ENCODE measurements at places on chromosomes 13 and 19.
A peak's percentile ranks its signal among the peaks of the same experiment; 100 is the strongest.

- no peak overlapping the region for H3K27ac ChIP-seq
- no peaks in the 10 kb centered on the region for H3K36me3 ChIP-seq
Observed at GRCh38 chr19:5138606-5139582, 170.0 kb downstream of the KDM4B start.

DNA sequence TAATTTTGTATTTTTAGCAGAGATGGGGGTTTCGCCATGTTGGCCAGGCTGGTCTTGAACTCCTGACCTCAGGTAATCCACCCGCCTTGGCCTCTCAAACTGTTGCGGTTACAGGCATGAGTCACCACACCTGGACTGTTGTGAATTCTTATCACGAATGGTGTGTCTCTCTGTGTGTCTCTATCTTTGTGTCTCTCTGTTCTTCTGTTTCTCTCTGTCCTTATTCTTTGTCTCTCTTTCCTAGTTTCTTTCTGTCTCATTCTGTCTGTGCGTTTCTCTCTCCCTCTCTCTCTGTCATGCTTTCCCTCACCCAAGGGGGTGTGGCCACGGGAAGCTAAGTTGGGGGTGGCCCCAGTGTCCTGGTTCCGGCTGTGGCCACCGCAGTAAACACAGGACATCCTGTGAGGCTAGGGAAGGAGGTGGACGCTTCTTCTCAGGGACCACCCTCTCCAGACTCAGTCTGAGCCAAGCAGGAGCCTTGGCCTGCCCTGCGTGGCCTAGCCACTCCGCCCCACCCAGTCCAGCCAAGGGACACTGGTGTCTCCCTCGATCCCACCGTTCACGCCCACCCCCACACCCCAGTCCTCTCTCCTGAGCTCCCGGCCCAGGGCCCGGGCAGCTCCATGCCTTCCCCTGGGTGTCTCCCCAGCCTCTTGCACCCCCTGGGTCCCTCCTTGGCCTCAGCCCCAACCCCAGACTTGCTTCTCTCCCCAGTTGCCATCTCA is 3.9 kb upstream of the PRX start:
- H3K27me3 ChIP-seq: no peaks in the 10 kb centered on the region
- H3K27ac ChIP-seq: peak overlapping the region; percentile 83
- H3K4me3 ChIP-seq: no peak overlapping the region
- H3K36me3 ChIP-seq: peaks cover 2% of the 10 kb centered on the region

- no peaks in the 10 kb centered on the region for H3K36me3 ChIP-seq
- peak; percentile 82 for DNase-seq
- peak overlapping the region; percentile 72 for H3K27ac ChIP-seq
Observed at GRCh38 chr19:44796701-44797115, 12.2 kb upstream of the BCAM start.

- no peak overlapping the region for H3K4me3 ChIP-seq
- no peak for DNase-seq
- no peaks in the 10 kb centered on the region for H3K36me3 ChIP-seq
- no peaks in the 10 kb centered on the region for H3K27me3 ChIP-seq
Observed at GRCh38 chr13:110323172-110323891, 16.2 kb downstream of the COL4A2 start.

DNA sequence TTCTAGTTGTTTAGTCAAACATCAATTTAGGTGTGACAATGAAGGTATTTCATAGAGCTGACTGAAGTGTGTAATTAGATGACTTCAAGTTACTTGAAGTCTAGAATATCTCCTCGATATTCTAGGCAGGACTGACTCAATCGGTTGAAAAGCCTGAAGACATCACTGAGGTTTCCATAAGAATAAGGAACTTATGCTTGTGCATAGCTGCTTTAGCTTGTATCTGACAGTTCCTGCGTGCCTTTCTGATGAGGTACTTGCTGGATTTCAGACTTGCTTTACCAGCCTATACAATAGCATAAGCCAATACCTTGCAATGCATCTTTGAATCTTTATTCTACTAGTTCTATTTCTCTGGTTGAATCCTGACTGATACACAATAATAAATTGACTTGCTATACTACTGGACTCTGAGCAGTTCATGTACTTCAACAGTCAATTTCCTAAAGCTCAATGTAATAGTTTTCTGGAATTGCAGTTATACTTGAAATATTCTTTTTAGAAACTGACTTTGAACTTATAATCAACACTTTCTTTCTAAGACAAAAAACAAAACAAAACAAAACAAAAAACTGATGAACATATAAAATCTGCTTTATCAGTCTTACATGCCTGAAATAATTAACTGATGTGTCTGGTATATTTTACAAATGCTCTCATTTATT is 1534.8 kb downstream of the SLITRK5 start:
- no peak overlapping the region for H3K4me3 ChIP-seq
- H3K36me3 ChIP-seq: no peaks in the 10 kb centered on the region
- H3K4me1 ChIP-seq: no peaks in the 10 kb centered on the region
- no peak overlapping the region for H3K27ac ChIP-seq

DNA sequence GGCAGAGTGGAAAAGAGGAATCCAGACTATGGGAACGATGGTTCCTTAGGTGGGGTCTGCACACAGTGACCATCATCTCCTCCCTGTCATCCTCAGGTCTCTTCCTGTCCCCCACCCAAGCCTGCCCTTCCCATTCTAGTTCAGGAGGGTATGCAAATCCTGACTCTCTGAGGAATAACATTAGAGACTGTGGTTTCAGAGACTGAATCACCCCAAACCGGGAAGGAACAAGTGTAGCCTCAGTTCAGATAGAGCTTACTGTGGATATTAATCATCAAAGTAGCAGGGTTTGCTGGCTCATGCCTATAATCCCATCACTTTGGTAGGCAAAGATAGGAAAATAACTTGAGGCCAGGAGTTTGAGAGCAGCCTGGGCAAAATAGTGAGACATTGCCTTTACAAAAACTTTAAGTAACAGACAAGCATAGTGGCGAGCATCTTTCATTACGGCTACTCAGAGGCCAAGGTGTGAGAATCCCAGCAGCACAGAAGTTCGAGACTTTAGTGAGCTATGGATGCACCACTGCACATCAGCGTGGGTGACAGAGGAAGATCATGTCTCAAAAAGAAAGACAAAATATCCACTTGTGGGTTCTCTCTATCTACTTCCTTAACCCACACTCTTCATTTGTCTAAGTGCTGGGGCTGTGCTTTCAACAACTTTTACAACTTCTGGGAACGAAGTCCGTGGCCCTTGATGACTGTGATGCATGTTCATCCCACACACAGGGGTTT is 19.3 kb upstream of the LGALS13 start:
- H3K27me3 ChIP-seq: peaks cover 24% of the 10 kb centered on the region
- H3K36me3 ChIP-seq: no peaks in the 10 kb centered on the region
- no peak for DNase-seq
- no peak overlapping the region for H3K4me3 ChIP-seq

- no peaks in the 10 kb centered on the region for H3K4me1 ChIP-seq
- no peaks in the 10 kb centered on the region for H3K36me3 ChIP-seq
- no peak for DNase-seq
Observed at GRCh38 chr19:9962623-9963290, 26.4 kb upstream of the OLFM2 start.

- no peak for DNase-seq
- no peaks in the 10 kb centered on the region for H3K27me3 ChIP-seq
- no peaks in the 10 kb centered on the region for H3K36me3 ChIP-seq
- no peak overlapping the region for H3K27ac ChIP-seq
Observed at GRCh38 chr13:104740641-104741222, 1674.5 kb upstream of the SLC10A2 start.

DNA sequence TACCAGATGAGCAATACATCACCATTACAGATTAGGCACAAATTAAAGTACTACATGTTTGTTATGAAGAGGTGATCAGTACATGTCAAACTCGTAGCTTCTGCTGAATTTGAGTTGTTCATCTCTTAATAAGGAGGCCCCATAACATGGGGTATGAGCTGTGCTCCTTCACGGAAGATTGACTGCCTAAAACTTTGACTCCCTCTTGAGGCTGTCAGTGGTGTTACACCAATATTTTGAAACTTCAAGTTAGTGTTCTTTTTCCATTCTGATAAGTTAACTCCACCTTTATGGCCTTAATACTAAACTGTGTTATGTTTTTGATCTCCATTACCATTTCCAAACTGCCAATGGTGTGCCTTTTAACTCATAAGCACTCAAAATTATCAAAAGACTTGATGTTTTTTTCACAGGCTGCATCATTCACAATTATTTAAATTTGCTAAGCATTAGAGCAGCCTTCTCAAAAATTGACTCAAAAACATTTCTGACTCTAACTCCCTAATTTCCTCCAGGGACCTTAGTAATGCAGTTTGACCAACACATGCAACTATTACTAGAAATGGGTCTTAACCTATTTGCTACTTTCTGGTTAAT is 1591.5 kb downstream of the PCDH9 start:
- no peaks in the 10 kb centered on the region for H3K36me3 ChIP-seq
- no peak overlapping the region for H3K27ac ChIP-seq
- H3K4me1 ChIP-seq: no peaks in the 10 kb centered on the region
- DNase-seq: no peak

DNA sequence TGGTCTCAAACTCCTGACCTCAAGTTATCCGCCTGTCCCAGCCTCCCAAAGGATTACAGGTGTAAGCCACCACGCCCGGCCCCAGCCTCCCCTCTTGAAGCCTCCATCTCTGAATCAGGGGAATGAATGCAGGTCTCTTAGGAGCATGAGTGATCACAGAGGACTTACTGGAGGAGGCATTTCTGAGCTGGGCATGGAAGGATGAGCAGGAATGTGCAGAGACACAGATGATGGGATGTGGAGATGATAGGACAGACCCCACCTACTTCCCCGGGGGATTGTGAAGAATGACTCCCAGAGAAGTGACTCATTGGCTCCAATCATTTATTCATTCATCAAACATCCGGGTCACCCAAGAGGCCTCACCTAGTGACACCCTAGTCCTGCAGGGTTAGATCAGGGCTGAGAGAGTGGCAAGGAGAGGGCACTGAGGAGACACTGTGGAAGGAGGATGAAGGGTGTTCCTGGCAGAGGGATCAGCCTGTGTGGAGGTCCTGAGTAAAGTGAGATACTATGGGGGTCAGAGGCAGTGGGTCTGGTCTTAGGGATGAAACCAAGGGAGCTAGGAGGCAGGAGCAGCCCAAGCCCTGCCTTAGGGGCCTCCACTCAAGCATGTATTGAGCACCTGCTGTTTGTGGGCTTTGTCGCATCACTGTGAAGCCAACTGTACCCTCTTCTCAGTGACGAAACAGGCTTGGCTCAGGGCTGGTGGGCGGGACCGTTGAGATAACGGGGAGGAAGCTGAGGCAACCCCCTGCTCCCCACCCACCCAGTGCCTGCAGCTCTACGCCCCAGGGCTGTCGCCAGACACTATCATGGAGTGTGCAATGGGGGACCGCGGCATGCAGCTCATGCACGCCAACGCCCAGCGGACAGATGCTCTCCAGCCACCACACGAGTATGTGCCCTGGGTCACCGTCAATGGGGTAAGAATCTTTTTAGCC is 3.0 kb downstream of the IFI30 start:
- no peak overlapping the region for H3K4me3 ChIP-seq
- no peaks in the 10 kb centered on the region for H3K27me3 ChIP-seq
- H3K27ac ChIP-seq: no peak overlapping the region
- H3K36me3 ChIP-seq: no peaks in the 10 kb centered on the region
- no peak for DNase-seq
- H3K4me1 ChIP-seq: peaks cover 19% of the 10 kb centered on the region

- H3K4me3 ChIP-seq: peak overlapping the region; percentile 40
- H3K27me3 ChIP-seq: peaks cover 55% of the 10 kb centered on the region
- H3K4me1 ChIP-seq: peaks cover 84% of the 10 kb centered on the region
- peak overlapping the region; percentile 74 for H3K27ac ChIP-seq
- peak; percentile 76 for DNase-seq
Observed at GRCh38 chr19:40605216-40605971, 4.2 kb downstream of the LTBP4 start.

- no peaks in the 10 kb centered on the region for H3K36me3 ChIP-seq
- peaks cover 8% of the 10 kb centered on the region for H3K4me1 ChIP-seq
- no peaks in the 10 kb centered on the region for H3K27me3 ChIP-seq
- no peak overlapping the region for H3K4me3 ChIP-seq
Observed at GRCh38 chr13:28611654-28612131, 47.2 kb upstream of the POMP start.

- DNase-seq: no peak
- no peak overlapping the region for H3K27ac ChIP-seq
- no peak overlapping the region for H3K4me3 ChIP-seq
- peaks cover 46% of the 10 kb centered on the region for H3K27me3 ChIP-seq
- no peaks in the 10 kb centered on the region for H3K36me3 ChIP-seq
Observed at GRCh38 chr13:112218416-112218815, 151.5 kb downstream of the SOX1 start.

GRCh38 chr13:113964251-113964995 is 9.5 kb downstream of the C13orf46 start:
- no peak overlapping the region for H3K27ac ChIP-seq
- H3K27me3 ChIP-seq: no peaks in the 10 kb centered on the region
- H3K4me3 ChIP-seq: no peak overlapping the region
- H3K36me3 ChIP-seq: no peaks in the 10 kb centered on the region

GRCh38 chr19:30920222-30920621 is 429.0 kb downstream of the TSHZ3 start:
- H3K27ac ChIP-seq: no peak overlapping the region
- DNase-seq: no peak
- H3K36me3 ChIP-seq: no peaks in the 10 kb centered on the region
- H3K4me3 ChIP-seq: no peak overlapping the region
- no peaks in the 10 kb centered on the region for H3K4me1 ChIP-seq

GRCh38 chr13:75285310-75285709 is 196.7 kb downstream of the TBC1D4 start:
- no peak overlapping the region for H3K27ac ChIP-seq
- no peak overlapping the region for H3K4me3 ChIP-seq
- DNase-seq: no peak
- H3K27me3 ChIP-seq: no peaks in the 10 kb centered on the region

DNA sequence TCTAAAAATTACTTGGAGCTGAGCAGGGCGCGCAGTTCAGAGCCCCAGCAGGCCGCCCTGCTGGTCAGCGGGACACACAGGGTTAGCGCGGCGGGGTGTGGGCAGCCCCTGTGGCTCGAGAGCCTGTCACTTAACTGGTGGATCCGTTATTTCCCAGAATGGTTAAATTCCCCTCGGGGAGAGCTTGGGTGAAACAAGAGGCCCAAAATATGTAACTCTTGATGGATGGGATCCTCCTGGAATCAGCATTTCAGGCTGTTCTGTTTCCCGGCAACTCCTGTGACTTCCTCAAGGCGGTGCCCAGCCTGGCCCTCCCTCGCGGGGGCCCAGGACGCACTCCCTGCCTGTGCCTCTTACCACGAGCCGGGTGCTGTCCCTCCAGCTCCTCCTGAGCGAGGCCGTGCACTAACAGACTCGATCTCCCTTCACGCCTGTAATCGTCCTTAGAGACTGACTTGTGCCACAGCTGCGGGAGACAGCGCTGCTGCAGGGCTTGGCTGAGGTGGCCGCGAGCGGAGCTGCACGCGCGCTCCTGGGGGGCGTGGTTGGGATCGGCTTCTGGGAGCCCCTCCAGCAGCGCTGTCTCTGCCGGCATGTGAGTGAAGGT is 9.7 kb downstream of the PTBP1 start:
- H3K27ac ChIP-seq: no peak overlapping the region
- no peak for DNase-seq
- peaks cover 77% of the 10 kb centered on the region for H3K36me3 ChIP-seq
- H3K4me1 ChIP-seq: peaks cover 43% of the 10 kb centered on the region

- no peak for DNase-seq
- no peak overlapping the region for H3K27ac ChIP-seq
- H3K27me3 ChIP-seq: peaks cover 19% of the 10 kb centered on the region
- no peak overlapping the region for H3K4me3 ChIP-seq
Observed at GRCh38 chr19:5228932-5229777, 111.5 kb downstream of the PTPRS start.

Measured in heart right ventricle (tissue), 16 donors.